ENCODE measurements at places on chromosomes 1 and 21.

- no peak for DNase-seq
Measured at GRCh38 chr1:4407851-4408250, 246.6 kb upstream of the AJAP1 start.

- no peak for DNase-seq
Measured at GRCh38 chr1:109882288-109883245, 28.1 kb upstream of the CSF1 start.

DNA sequence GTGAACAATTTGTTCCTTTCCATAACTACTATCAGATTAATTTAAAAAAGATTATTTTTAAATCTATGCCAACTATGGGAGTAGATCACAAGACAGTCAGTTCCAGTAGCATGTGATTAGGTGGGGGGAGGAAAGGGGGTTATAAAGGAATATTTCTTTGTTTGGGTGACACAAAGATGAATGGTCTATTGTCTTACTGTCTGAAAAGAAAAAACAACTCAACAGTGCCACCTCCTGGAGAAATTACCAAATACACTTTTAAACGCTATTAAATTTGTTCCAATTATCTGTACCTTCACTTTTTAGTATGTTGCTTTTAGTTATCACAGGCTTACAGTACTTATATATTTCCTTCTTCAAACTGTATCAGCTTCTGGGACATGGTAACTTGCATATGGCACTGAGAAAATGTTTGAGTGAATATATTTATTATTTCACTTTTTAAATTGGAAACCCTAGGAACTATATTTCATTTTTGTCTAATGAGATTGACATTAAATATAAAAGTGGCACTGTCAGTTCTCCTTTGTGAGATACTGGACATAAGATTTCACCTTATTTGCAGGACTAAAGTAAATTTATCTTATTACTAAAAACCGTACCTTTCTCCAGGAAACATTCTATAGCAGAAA lies 1.7 kb upstream of the SORT1 start:
- no peak for DNase-seq

- DNase-seq = no peak
Measured at GRCh38 chr1:160197231-160197630, 6.9 kb downstream of the CASQ1 start.

DNA sequence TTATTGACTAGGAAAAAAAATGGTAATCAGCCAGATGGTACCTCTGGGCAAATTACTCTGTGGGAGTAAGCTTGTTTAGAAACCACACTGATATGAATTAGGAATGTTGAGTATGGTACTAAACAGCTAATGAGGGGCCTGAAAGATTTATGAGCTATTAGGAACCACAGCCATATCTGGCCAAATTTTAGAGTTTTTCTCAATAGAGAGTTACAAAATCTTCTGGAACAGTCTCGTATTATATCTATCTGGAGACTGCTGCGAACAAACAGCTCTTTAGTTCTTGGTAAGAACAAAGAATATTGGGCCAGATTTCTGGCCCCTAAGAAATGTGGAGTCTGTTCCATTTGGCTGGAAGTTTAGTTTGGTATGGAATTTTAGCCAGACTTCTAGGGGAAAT lies 4.9 kb upstream of the PODN start:
- DNase-seq = no peak

GRCh38 chr1:208083715-208084085 lies 160.5 kb downstream of the PLXNA2 start:
- no peak for DNase-seq

GRCh38 chr1:112743174-112744008 lies 28.3 kb upstream of the PPM1J start:
- DNase-seq = no peak

- no peak for DNase-seq
Measured at GRCh38 chr1:6263716-6264115, 2.8 kb upstream of the GPR153 start.

- no peak for DNase-seq
Measured at GRCh38 chr1:229208481-229208880, 62.4 kb upstream of the RAB4A start.

- no peak for DNase-seq
Measured at GRCh38 chr21:25491267-25491666, 116.0 kb downstream of the MRPL39 start.

- no peak for DNase-seq
Measured at GRCh38 chr1:238991765-238992495, 394.4 kb upstream of the CHRM3 start.

- no peak for DNase-seq
Measured at GRCh38 chr1:86912281-86912900, 1.5 kb downstream of the SELENOF start.

DNA sequence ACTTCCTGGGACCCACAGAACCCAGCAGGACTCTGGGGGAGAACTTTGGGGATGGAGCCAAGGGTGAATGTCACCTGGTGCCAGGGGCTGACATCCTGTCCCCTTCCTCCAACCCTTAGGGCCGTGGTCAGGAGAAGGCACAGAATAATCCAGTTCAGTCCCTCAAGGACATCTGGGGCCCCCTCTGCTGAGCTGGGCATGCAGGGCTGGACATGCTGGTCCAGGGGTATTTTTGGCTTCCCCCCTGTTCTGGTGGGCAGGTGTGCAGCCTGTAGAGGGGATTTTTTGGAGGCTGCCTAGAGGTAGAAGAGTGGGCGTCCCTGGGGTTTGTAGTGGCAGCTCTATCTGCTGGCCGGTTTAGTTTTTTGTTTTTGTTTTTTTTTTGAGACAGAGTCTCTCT lies 3.4 kb upstream of the CROCC start:
- no peak for DNase-seq

GRCh38 chr1:102640312-102640711 lies 468.0 kb downstream of the COL11A1 start:
- DNase-seq = no peak

DNA sequence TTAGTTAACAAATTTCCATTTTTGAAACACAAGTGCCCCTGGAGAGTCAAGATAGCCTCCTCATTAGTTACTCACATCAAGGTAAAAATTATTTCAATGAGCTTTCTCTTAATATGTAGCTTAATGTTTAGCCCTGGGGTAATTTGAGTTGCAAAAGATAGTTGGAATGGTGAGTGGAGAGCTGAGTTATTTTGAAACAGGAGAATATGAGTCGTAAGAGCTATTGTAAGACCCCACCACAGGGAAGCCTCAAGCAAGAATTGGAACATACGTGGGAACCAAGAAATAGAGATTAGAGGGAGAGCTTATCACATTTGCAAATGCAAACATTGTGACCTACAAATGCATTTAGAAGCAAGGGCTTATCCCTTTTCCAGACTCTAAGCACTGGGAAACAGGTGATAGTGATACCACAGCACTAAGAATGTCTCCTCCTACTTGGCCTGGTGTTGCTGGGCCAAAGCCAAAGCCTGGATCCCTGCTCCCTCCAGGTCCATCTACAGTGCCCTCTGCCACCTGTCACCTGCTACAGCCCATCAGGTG lies 635.1 kb downstream of the PTPRC start:
- DNase-seq = no peak

DNA sequence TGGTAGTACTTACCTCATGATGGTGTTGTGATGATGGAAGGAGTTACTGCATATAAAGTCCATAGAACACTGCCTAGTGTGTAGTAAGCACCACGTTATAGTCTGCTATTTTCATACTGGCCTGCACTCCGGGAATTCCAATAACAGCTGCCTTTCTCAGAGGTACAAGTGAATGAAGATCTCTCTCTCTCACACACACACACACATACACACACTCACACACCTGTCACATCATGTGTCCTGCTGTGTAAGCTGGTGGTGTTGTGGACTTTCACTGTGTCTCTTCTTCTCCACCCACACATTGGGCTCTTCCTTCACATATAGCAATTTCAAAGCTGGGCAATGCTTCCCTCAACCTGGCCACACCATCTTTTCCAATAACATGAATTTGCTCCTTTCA lies 33.4 kb upstream of the ST6GALNAC5 start:
- no peak for DNase-seq

- DNase-seq = no peak
Measured at GRCh38 chr1:207628776-207629175, 16.2 kb upstream of the CR1L start.

- DNase-seq = no peak
Measured at GRCh38 chr1:154463512-154463990, 38.5 kb upstream of the TDRD10 start.

DNA sequence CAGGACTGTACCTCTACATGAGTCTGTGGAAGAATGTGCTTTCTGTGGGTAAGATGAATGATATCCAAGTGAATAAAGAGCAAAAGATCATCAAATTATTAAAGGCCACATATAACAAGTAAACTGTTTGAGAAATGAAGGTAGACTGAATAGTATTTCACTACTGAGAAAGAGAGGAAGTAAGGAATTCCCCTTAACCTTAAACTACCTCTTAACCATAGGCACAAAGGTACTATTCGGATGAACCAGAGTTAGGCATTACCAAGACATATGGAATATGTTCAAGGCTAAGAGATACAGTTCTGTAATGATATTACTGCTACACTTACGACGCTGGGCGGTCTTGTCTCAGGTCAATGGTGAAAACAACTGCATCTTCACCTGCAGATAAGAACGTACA lies 25.5 kb downstream of the DCAF8 start:
- DNase-seq = no peak

DNA sequence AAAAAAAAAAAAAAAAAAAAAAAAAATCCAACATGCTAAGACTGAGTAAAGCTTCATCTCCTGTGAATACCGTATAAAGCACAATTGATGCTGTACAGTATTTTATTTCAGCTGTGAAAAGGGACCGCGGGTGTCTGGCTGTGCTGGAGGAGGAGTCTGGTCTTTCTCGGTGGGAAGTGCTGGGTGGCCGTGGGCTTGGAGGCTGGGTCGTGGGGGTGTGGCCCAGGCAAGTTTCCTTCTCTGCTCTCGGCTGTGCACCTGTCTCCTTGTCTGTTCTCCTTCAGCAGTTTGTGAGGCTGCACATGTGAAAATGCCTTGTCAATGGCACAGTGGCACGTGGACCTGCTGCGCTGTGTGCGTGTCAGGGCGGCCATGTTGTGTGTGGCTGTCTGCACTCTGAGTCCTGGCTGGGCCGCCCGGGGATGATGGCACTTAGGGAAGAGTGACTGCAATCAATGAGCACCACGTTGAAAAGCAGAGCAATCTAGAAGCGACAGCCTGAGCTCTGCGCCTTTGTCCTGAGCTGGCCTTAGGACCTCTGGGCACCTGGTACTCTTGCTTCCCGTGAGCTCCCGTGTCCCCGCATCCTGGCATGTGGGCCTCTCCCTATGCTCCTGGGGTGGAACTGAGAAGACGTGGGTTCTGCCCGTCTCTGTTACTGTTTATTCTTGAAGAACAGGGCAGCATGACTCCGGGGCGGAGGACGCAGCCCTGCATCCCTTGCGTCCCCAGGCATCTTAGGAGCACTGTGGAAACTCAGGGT lies 14.5 kb downstream of the AGPAT3 start:
- DNase-seq = no peak

DNA sequence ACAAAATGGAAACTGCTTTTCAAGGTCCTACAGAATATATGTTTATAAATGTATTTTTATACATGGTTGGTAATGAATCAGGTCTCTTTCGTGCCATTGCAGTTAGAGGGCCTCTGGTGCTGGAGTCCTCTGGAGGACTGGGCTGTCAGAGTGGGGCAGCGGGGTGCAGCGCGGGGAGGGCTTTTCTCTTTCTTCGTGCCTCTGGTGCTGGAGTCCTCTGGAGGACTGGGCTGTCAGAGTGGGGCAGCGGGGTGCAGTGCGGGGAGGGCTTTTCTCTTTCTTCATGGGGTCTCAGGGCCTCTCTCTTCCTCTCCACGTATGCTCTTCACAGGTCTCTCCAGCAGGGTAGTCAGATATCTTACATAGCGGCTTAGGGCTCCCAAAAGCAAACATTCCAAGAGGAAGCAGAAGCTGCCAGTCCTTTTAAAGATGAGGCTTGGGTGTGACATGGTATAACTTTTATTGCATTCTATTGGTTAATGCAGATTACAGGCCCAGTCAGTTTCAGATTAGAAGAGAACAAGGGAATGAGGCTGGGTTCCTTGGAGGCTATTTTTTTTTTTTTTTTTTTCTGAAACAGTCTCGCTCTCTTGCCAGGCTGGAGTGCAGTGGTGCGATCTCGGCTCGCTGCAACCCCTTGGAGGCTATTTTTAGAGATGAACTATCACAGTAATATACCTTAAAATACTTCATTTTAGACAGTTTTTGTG lies 13.1 kb downstream of the SDCCAG8 start:
- DNase-seq = no peak

GRCh38 chr21:46144464-46145070 lies 10.8 kb downstream of the FTCD start:
- peak; percentile 42 for DNase-seq

DNA sequence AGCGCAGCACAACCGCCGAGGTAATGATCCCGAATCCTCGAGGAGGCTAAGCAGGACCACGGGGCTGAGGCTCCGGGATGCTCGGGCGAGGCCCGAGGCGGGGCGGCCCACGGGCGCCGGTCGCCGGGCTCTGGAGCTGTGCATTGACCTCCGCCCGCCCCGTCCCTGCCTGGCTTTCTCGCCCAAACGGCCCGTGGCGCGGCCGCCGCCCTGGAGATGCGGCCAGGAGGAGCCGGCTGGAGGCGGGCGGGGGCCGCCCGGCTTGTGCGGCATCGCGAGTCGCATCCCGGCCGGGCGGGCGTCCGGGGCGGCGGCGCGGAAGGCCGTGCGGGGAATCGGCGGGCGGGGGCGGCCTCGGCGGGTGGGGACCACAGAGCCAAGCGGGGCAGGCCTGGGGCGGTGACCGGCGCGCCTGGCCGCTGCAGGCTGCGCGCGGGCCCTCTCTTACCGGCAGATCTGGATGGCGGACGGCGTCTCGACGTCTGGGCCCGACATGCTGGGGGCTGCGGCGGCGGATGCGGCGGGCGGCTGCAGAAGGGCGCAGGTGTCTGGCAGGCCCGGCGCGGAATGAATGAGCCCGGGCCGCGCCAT lies 663 bp downstream of the ACOT7 start:
- no peak for DNase-seq

GRCh38 chr1:37797750-37798345 lies 4.2 kb downstream of the MANEAL start:
- DNase-seq = no peak

- DNase-seq = no peak
Measured at GRCh38 chr1:201553496-201554189, 14.7 kb downstream of the NAV1 start.

GRCh38 chr1:239337799-239338430 lies 48.5 kb upstream of the CHRM3 start:
- no peak for DNase-seq

- no peak for DNase-seq
Measured at GRCh38 chr21:45040739-45041138, 33.6 kb upstream of the ADARB1 start.

- DNase-seq = no peak
Measured at GRCh38 chr21:29193901-29194300, 63.5 kb downstream of the MAP3K7CL start.

GRCh38 chr1:168454211-168454815 lies 89.5 kb downstream of the XCL2 start:
- no peak for DNase-seq

All from Right ventricle myocardium inferior (tissue), 1 donor.